NCI-H1930 (cell line): ENCODE measurements at places on chromosomes 5 and 9.

DNA sequence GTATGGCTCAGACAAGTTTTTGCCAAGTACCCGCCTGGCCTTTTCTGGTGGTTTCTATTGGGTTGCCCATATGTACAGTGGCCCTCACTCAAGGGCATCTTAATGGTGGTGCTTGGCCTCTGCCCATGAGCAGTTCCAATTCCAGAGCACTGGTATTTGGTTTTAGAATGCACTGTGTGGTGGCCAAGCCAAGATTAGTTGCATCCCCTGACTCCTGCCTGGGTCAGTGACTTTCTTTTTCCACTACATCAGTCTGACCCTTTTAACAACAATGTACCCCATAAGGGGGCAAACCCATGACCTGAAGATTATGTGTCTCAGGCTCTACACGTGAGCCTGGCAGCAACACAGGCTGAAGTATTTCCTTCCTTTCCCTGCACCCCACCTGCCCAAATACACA lies 34.2 kb downstream of the NPR3 start:
- DNase-seq: no peak

GRCh38 chr9:108468364-108468763 lies 387.4 kb downstream of the ACTL7B start:
- DNase-seq: no peak

GRCh38 chr5:146048994-146049703 lies 56.2 kb downstream of the PLAC8L1 start:
- peak; percentile 14 for DNase-seq

GRCh38 chr5:126912616-126913200 lies 117.7 kb downstream of the MARCHF3 start:
- DNase-seq: no peak

- no peak for DNase-seq
These were observed 9.6 kb downstream of the STK10 start for GRCh38 chr5:172178301-172178987.

- no peak for DNase-seq
These were observed 29.3 kb upstream of the NKD2 start for GRCh38 chr5:979100-979817.

- DNase-seq: no peak
These were observed 197.9 kb downstream of the TLE4 start for GRCh38 chr9:79769476-79770275.

DNA sequence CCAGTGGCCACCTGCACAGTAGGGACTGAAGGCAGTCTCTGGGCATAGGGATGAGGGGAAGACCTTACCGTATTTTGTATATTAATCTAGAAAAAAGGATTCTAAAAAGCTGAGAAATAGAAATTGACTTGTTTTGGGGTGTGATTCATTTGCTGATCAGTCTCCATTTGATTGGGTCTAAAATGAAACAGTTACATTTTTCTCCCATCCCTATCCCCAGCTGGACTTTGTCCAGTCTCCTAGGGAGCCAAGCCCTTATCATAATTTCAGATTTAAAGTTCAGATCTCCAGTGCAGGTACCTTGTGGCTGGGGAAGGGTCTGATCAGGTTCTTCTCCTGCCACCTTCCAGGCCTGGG lies 240.8 kb downstream of the FANCC start:
- DNase-seq: no peak

GRCh38 chr5:171659896-171660295 lies 125.7 kb upstream of the SMIM23 start:
- DNase-seq: no peak

DNA sequence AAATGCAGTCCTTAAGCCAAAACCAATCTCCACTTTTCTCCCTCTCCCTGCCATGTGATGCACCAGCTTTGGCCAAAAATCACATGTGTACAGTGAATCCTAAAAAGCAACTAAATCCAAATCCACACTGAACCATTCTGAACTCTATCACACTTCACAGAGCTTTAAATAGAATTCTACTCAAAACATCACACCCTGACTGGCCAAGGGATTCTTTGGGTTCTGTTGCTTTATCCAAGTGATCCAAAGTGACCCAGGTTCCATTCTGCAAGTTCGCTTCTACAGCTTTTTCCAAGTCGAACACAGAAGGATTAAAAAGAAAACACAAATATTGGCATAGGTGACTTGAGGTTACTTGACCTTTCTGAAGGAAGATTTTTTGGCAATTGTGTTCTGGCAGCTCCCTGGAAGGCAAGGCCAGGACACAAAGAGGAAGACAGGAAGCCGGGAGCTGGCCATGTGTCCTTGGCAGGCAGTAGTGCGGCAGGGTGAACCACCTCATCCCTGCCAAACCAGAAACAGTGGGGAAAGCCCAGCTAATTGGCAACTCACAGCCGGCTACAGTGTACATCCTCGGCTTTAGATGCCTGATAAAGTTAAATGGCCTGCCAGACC lies 115.0 kb downstream of the NFIB start:
- no peak for DNase-seq

- no peak for DNase-seq
These were observed 459.9 kb upstream of the ZNF462 start for GRCh38 chr9:106403081-106403480.

GRCh38 chr9:70668751-70669150 lies 254.3 kb upstream of the KLF9 start:
- DNase-seq: no peak

GRCh38 chr9:107749787-107750444 lies 260.3 kb upstream of the KLF4 start:
- no peak for DNase-seq

GRCh38 chr5:55440188-55440646 lies 94.5 kb downstream of the PLPP1 start:
- no peak for DNase-seq

DNA sequence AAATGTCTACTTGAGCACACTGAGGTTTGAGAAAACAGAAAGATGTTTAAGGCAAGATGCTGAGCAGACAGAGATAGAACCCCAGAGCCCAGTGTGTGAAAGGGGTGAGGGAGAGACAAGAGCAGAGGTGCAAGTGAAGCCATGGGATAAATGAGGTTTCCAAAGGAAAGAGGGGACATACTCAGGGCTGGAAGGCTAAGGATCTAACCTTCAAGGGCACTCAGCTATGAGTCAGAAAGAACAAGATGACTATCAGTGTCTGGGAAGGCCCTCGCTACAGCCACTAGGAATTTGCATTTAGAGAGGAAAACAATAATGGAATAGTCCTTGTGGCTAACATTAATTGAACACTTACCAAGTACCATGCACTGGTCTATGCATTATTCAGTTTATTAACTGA lies 113.7 kb downstream of the HTR4 start:
- no peak for DNase-seq

- no peak for DNase-seq
These were observed 235.5 kb upstream of the ACTBL2 start for GRCh38 chr5:57718155-57718554.

DNA sequence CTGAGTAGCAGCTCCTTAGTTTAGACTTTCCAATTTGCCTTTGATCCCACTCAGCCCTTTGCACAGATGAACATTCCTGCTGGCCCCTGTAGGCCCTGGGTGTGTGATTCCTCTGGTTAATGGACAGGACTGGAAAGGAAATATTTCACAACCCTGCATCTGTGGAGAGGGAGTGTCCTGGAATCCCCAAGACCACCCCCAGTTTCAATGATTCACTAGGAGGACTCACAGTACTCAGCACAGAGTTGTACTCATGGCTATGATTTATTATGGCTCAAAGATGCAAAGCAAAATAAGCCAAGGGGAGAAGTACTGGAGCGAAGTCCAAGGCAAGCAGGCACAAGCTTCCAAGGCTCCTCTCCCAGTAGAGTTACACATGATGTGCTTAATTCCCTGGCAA lies 42.4 kb upstream of the TJP2 start:
- DNase-seq: no peak

DNA sequence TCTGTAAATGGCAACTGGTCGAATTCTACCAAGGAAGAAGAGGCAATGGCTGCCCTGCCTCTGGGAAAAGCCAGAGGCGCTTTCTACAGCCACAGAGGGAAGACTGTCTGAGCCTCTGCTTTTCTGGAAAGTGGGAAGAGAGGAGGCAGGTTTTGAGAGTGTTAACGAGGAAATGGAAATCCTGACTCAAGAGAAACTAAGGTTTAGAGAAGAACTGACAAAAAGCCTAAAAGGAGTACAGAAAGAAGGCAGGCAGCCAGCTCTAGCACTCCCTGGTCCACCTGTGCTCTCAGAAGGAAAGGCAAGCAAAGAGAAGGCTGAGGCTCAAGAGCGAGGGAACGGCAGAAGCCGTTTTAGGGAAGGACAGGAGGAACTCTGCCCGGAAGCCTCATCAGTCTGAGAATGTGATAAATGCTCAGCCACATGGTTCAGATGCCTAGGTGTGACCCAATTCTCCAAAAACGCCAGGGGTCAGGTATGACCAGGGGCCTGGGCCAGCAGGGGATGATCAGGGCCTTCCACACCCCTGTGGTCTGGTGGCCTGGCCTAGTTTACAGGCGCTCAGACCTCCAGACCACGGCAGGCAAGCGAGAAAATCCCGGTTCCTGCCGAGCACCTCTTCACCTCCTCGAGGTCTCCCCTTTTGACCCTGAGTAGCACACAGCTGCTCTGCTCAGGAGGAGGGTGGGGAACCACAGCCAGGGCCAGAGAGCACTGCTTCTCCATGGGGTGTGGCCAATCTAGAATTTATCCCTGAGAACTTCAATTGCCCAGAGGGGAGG lies 79.9 kb upstream of the FBXW11 start:
- DNase-seq: no peak

- DNase-seq: no peak
These were observed 1.5 kb downstream of the SHROOM1 start for GRCh38 chr5:132828846-132829494.

- peak; percentile 46 for DNase-seq
These were observed 473 bp downstream of the IRGM start for GRCh38 chr5:150846654-150847333.

- DNase-seq: no peak
These were observed 928 bp downstream of the MCTP1 start for GRCh38 chr5:95283761-95284571.

- DNase-seq: peak; percentile 27
These were observed 21.1 kb downstream of the VCP start for GRCh38 chr9:35051069-35051967.

GRCh38 chr9:106104887-106105286 lies 410.5 kb downstream of the TMEM38B start:
- DNase-seq: no peak
